ENCODE measurements at places on chromosomes 11 and 22. TPM values are rescaled to one million over a fixed set of nuclear protein-coding genes. Genes with fewer than 3 reads are reported as not detected.

DNA sequence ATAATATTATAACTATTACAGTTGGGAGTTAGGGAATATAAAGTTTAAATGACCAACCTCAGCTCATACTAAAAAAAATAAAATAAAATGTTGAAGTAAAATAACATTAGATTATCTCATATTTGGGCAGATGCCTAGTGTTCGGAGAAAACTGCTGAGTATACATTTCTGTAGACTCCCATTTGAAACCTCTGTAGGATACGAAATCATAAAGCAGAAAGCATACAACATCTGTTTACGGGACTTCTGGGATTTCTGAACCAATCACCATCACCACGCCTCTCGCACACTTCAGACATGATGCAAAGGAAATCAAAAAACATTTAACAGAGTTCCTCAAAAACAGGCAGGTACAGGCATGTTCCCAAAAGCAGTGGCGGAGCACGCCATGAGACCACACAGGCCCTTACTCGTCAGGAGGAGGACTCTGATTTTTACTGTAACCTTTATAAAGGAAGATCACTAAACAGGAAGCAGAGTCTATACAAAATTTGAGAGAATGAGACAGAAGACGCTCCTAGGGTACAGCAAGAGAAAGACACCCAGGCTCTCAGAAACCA lies 8.6 kb downstream of the ZNF195 start:
- DNase-seq: no peak

SGSM1 gene
- total RNA-seq: 0.10 TPM

F2 gene
- total RNA-seq: not detected

GRCh38 chr11:124676386-124676785 lies 2.7 kb downstream of the SPA17 start:
- DNase-seq: peak; percentile 62

OTOG gene
- not detected for total RNA-seq

GRCh38 chr11:47595029-47595428 lies 818 bp upstream of the C1QTNF4 start:
- DNase-seq: no peak

GRCh38 chr22:44888491-44889254 lies 121.1 kb downstream of the PHF21B start:
- no peak for DNase-seq

OOSP2 gene
- not detected for total RNA-seq

ASPHD2 gene
- total RNA-seq: 4.0 TPM

GPR83 gene
- not detected for total RNA-seq

GRCh38 chr22:43925433-43926348 lies 2.1 kb downstream of the PNPLA3 start:
- peak; percentile 85 for DNase-seq
